Right lobe of liver (tissue), 6 donors: ENCODE measurements at places on chromosomes 13 and 19. TPM values are rescaled to one million over a fixed set of nuclear protein-coding genes. Genes with fewer than 3 reads are reported as not detected.

The ZNF77 gene
- 1.4 TPM for total RNA-seq

The ERICH6B gene
- not detected for total RNA-seq

The PPM1N gene
- total RNA-seq: 0.37 TPM

The CGB1 gene
- not detected for total RNA-seq

The ERCC5 gene
- total RNA-seq: 21.6 TPM

The CNMD gene
- not detected for total RNA-seq
